ENCODE measurements at places on chromosomes 13 and 19.

DNA sequence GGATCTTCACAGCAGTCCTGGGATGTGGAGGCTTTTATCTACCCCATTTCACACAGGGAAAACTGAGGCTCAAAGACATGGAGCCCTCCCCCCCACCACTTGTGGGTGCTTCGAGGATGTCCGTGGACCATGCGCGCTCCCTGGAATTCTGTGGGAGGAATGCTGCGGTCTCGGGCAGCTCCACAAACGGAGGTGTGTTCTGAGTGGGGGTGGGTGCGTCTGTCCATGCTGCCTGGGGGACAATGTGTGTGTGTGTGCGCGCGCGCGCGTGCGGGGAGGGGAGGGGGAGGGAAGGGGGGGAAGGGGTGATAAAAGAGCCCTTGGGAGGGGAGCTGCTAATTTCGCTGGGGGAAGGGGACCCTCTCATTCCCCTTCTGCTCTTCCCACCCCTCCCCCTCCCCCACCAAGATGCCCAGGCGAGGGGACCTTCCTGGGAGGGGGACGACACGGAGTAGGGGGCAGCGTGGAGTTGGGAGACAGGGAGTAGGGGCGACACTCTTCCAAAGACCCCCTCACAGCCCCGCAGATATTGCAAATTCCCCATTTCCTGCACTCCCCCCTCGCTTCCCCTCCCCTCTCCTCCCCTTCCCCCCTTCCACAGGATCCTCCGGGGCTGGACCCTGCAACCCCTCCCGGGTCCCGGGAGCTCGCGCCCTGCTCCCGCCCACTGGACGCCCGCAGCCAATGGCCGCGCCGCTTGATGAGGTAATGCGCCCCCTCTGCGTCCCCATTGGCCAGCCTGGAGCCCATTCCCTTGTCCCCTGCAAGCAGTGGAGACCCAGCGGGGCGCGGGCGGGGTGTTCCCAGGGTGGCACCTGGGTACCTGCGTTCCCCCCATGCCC lies 18.9 kb upstream of the ZNRF4 start:
- ATAC-seq = peak; percentile 97

DNA sequence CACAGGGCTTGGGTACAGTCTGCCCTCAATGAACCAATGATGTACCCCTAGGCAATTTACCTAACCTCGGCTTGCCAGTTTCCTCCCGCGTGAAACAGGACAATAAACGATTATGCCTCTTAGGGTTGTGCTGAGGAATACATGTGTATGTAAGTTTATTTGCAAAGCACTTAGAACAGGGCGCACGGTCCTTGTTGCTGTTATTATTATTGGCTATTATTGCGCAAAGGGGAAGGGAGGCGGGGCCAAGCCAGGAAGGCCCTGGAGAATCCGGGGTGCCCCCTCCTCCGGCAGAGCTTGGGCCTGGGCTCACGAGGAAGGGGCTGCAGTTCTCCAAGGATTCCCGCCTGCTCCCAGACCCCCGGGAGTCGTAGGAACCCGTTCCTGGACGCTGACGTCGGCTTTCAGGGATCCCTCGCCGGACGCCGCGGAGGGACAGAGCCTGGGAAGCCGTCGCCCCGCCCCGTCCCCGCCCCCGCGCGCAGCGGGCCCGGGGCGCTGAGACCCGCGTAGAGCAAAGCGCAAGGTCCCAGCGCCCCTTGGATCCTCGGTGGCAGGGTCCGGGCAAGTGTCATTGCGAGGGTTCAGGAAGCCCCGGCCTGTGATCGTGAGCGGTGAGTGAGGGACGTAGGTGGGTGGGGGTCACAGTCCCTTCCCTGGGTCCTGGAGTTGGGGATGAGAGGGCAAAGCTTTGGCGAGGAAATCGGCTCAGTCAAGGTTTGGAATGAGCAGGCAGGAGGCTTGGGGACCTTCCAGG lies at the start of gene TMEM91:
TSS of gene TMEM91 (plus strand) at position 293 of the 757 bp plus-strand sequence. CDS start 1,777 bp downstream, outside the sequence.
- peak; percentile 89 for ATAC-seq

DNA sequence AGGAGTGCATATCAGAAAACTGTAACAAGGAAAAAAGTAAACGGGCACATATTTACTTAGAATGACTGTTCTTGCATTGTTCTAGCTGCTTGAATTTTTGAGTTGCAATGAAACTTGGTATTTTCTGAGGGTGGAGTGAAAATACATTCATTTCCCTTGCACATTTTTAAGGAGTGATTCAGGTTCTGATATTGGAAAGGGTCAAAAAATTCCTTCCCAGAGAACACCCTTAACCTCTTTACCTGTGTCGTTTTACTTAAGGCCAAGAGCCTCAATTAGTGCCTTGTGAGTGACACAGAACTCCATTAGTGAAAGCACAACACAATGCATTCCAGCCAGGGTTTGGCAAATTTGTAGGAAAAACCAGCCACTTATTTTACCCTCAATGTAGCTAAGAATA lies 2.3 kb downstream of the ITGBL1 start:
- no peak for ATAC-seq

- ATAC-seq = no peak
Measured at GRCh38 chr19:3653865-3654513, 27.4 kb upstream of the CACTIN start.

DNA sequence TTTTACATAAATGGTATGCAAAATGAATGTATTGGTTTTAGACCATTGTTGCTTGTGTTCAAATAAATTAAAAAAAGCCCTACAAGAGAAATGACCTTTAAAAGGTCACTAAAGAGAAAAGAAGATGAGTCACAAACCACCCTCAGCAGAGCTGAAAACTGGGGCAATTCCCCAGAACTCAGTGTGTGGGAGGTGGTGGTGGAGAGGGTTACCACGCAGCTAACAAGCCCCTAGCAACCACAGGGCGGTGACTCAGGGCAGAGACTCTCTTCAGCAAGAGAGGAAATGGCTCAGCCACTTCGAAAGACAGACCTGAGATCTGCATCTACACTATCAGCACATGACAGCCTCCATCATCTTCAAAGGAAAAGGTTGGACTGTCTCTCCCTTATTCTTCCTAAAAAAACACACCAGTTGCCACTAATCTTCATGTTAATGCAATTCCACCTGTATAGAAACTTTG lies 29.4 kb upstream of the NDFIP2 start:
- ATAC-seq = peak; percentile 89

- ATAC-seq = no peak
Measured at GRCh38 chr19:2533686-2534422, 57.9 kb downstream of the GADD45B start.

- ATAC-seq = peak; percentile 2
Measured at GRCh38 chr19:48170817-48171347, 402 bp downstream of the ZSWIM9 start.

- ATAC-seq = no peak
Measured at GRCh38 chr13:25943658-25944057, 108.2 kb downstream of the SHISA2 start.

GRCh38 chr13:92074658-92075057 lies 676.2 kb downstream of the GPC5 start:
- ATAC-seq = no peak

DNA sequence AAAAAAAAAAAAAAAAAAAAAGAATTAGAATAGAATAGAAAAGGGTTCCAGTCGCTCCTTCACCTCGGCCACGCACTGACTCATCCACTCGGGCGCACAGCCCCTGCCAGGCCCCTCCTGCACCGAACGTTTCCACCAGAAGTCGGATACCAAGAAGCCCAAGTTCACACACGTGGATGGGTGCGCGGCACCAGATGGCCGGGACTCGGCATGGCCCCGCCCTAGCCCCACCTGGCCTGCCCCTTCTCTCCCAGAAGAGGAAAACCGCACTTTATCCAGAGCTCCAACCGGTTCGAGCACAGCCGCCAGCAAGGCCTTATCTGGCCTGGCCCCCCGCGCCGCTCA lies 5.9 kb downstream of the PRR36 start:
- ATAC-seq = no peak

- ATAC-seq = peak; percentile 51
Measured at GRCh38 chr19:58575183-58576041, 2.3 kb upstream of the MZF1 start.

- ATAC-seq = no peak
Measured at GRCh38 chr13:33846303-33847062, 28.5 kb downstream of the RFC3 start.

DNA sequence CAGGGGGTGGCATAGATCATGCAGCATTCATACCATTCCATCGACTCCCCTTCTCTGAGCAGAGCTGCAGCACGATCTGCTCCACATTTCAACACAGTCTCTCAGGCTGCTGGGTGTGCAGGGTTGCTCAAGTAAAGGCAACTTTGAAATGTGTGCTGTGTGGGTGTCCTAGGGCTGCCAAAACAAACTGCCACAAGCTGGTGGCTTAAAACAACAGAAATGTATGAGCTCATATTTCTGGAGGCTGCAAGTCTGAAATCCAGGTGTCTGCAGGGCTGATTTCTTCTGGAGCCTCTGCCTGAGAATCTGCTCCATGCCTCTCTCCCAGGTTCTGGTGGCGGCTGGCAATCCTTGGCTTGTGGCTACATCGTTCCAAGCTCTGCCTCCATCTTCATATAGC lies 63.7 kb upstream of the WDFY2 start:
- no peak for ATAC-seq

- ATAC-seq = no peak
Measured at GRCh38 chr13:41370736-41371135, 59.7 kb downstream of the NAA16 start.

DNA sequence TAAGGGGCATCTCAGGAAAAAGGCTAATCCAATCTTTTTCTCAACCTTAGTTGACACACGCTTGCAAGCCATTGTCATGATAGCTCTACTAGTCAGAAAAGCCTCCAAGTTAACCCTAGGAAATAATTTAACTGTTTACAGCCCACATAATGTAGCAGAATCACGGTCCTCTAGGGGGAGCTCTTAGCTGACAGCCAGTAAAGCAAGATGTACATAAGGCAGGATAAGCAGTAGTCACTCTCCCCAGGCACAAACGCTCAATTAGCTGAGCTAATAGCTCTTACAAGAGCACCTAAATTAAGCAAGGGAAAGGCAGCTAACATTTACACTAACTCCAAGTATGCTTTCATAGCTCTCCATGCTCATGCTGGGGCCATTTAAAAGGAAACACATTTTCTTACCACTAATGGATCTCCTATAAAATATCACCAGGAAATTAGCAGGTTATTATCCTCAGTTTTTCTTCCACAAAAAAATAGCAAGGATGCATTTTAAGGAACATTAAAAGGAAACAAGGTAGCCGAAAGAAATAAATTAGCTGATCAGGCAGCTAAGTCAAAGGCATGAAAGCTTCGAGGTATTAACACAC lies 33.7 kb upstream of the ZSCAN5A start:
- no peak for ATAC-seq

DNA sequence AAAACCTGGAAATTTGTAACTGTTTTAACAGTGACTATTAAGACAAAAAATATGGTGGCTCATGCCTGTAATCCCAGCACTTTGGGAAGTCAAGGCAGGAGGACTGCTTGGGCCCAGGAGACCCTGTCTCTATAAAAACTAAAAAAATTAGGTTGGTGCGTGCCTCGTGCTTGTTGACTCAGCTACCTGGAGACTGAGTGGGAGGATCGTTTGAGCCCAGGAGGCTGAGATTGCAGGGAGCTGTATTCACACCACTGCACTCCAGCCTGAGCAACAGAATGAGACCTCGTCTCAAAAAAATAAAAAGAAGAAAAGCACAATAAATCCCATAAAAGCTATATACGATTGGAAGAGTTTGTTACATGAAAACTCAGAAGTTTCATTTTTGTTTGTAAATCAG lies 23.7 kb downstream of the KLF5 start:
- no peak for ATAC-seq

DNA sequence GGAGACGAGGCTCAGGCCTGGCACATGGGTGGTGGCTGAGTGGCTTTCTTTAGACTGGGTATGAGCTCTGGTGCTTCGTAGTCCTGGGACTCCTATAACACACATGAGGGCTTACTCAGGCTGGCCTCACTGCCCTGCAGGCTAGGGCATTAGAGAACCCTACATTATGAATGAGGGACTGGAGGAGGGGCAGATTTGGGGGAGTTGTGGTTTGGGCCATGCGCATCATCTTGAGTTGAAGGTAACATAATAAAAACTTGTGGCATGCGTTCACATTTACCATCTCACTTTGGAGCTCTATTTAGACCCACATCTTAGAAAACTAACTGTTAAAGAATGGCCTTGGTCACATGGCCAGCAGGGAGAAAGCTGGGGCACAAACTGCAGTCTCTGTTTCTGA lies 54.2 kb downstream of the STARD13 start:
- ATAC-seq = no peak

DNA sequence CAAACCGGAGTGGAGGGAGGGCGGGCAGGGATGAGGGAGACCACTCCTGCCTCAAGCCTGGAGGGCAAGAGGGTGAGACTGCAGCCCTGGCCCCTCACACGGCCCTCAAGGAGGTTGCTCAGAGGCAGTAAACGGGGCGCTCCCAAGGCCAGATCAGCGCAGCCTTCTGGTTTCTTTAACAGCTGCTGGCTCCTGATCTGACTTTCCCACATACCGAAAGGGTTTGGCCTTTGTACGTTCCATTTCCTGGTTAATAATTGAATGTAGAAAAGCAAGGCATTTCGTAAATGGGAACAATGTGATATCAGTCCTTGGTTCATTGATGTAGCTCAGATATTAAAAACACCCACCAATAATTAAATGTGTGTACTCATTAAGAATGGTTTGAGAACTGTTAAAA lies 71.5 kb downstream of the GGACT start:
- no peak for ATAC-seq

DNA sequence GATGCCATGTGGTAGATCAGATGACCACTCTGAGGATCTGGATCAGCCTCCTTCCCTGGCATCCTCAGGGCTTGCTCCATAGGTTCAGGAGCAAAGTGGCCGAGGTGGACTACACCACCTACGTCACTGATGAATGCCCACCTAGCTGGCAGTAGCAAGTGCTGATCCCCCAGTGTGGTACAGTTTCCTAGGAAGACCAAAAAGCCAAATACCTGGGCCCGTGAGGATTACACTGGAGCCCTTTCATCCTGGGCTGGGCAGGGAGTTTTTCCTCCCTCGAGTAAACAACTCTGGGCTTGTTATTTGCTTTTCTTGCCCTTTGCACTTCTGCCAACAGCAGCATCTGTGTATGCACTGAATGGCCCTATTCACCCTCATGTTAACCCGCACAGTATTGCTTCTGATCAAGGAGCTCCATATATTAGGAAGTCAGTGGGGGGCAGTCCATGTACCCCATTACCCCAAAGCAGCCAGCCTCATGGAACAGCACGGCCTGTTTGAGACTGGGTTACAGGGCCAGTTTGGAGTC lies 3.3 kb upstream of the MYADM start:
- no peak for ATAC-seq

DNA sequence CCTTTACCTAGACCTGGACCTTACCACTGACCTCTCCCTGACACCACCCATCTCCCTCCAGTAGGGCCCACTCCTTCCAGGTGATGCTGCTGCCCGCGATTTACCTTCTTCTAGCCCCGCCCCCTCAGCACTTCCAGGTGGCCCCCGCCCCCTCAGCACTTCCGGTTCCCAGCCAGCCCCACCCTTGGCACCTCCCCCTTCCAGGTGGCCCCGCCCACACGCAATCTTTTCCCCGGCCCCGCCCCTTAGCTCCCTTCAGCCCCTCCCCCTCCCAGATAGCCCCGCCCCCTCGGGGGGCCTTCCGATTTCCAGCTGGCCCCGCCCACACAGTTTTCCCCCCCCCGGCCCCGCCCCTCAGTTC lies 586 bp downstream of the LIG1 start:
- ATAC-seq = peak; percentile 2

DNA sequence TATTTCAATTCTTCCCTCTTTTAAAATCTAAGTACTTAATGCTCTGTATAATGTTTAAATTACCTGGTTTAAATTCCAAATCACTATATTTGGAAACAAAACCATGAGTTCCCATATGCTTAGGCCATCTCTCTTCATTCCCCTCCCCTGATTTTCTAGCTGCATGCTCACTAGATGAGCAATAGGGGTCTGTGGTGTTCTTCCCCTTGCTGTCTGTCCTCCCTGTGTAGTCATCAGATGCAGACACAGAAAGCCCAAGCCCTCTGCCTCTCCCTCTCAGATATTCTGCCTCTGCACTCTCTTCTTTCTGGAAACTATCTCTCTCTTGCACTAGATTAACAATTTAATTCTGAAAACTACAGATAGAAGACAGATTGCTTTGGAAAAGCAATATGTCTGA lies 1730.2 kb downstream of the OLFM4 start:
- no peak for ATAC-seq

Measured in motor neuron (in vitro differentiated cells).